CD4-positive, alpha-beta T cell treated with Interleukin-15 for 1 hour (primary cell): ENCODE measurements at places on chromosomes 7 and 10.
A peak's percentile ranks its signal among the peaks of the same experiment; 100 is the strongest.

DNA sequence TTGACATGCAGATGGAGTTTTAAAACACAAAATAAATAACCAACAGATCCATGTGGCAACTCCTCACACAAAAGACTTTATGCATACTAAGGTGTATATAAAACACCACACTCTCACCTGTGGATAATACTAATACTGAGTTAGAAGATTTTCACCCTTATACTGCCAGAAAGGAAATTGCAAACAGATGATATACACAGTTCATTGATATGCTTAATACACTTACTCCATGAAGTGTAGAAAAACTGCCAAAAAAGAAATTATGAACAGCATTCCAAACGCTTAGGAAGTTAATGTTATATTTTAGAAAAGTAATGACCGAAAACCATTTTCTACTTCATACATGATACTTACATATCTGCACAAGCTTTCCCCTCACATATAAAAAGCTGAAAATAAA, 17.6 kb upstream of the SNX13 start:
- no peak for DNase-seq

DNA sequence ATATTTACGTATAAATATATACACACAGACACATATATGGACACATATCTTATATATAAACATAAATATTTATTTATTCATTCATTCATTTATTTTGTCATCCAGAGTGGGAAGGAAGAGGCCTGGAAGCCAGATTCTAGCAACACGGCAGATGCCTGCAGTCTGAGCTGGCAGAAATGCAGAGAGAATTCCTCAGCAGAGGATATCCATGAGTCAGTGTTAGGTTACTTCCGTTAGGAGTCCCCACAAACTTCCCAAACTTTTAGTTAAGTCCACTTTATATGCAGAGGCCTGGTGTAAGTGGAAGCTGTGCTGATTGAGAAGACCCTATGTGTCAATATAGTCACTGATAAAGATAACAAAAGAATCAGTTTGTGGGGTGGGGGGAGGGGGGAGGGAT, 89.6 kb downstream of the PPP1R17 start:
- DNase-seq, result no peak

- DNase-seq, result no peak
Observed at GRCh38 chr10:123309731-123310130, 155.5 kb downstream of the BUB3 start.

- no peak for DNase-seq
Observed at GRCh38 chr7:22316914-22317313, 40.0 kb downstream of the RAPGEF5 start.

- DNase-seq, result no peak
Observed at GRCh38 chr10:14548474-14548873, 217.8 kb upstream of the FRMD4A start.

GRCh38 chr10:111277661-111278060, 200.8 kb downstream of the ADRA2A start:
- DNase-seq, result no peak

DNA sequence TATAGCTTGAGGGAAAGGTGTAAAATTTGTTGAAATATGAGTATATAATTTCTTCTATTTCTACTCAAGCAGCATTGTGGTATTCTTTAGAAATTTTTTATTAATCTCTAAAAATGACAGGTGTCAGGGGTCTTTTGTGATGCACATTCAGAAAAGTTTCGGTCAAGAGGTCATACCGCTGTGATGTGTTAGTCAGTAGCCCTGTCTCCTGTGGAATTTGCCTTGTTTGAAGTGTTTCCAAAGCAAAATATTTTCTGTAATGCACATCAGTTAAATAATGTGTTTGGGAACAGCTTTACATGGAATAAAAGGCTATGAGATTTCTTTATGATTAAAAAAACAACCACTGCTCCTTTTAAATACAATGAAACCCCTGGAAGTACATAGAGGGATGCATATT, 35.8 kb downstream of the FOXP2 start:
- no peak for DNase-seq

DNA sequence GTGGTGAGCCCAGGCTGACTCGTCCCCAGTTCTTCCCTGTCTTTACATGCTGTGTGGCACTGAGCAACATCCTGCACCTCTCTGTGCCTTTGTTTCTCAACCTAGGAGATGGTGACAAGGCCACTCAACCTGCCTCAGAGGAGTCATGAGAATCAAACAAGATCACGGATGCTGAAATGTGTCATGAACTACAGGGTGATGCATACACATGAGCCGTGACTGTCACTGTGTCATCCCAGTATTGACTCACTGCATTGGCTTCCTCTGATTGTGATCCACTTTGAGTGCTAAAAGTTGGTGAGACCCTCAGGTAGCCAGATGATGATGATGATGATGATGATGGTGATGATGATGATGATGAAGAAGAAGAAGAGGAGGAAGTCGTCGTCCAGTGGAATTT, 11.5 kb downstream of the C10orf71 start:
- peak; percentile 57 for DNase-seq

GRCh38 chr7:99395616-99396327, 12.6 kb downstream of the PDAP1 start:
- no peak for DNase-seq

GRCh38 chr7:150317748-150318444, 5.3 kb upstream of the LRRC61 start:
- no peak for DNase-seq

DNA sequence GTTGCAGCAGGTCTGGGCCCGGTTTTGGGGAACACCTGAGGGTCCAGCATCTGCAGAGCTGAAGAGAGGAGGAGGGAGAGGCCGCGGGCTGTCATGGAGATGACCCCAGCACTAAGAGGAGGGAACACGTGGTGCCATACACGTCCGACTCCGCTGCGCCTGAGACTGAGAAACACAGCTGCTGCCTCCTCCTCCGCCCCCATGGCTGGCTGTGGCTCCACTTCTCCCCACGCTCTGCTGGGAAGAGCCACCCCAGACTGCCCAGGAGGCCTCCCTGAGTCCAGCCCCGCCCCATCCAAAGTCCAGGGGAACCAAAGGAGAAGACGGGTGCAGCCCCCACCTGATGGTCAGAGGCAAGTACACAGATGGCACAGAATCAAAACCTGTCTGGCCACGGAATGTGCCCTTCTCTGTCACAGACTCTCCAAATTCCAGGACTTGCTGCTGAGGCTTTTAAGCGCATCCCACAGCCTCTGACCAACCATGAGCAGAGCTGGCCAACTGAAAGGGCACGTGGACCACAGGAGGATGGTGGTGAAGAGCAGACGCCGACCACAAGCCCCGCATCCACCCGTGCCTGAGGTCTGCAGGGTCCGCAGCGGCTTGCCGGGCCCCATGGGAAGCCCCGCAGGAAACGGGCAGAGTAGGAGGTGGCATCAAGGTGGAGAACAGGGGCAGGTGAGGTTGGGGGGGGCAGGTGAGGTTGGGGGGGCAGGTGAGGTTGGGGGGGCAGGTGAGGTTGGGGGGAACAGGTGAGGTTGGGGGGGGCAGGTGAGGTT, 24.0 kb downstream of the STK32C start:
- DNase-seq, result no peak

- no peak for DNase-seq
Observed at GRCh38 chr7:70384891-70385290, 747.1 kb upstream of the GALNT17 start.

GRCh38 chr7:92843034-92843760, 6.8 kb upstream of the CDK6 start:
- DNase-seq, result no peak

- DNase-seq, result no peak
Observed at GRCh38 chr7:51276091-51276605, 40.5 kb downstream of the COBL start.

DNA sequence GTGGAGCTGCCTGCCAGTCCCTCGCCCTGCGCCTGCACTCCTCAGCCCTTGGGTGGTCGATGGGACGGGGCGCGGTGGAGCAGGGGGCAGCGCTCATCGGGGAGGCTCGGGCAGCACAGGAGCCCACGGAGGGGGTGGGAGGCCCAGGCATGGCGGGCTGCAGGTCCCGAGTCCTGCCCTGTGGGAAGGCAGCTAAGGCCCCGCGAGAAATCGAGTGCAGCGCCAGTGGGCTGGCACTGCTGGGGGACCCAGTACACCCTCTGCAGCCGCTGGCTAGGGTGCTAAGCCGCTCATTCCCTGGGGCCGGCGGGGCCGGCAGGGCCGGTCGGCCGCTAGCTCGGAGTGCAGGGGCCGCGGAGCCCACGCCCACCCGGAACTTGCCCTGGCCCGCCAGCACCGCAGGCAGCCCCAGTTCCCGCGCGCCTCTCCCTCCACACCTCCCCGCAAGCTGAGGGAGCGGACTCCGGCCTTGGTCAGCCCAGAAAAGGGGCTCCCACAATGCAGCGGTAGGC, 565.9 kb upstream of the NRG3 start:
- no peak for DNase-seq

DNA sequence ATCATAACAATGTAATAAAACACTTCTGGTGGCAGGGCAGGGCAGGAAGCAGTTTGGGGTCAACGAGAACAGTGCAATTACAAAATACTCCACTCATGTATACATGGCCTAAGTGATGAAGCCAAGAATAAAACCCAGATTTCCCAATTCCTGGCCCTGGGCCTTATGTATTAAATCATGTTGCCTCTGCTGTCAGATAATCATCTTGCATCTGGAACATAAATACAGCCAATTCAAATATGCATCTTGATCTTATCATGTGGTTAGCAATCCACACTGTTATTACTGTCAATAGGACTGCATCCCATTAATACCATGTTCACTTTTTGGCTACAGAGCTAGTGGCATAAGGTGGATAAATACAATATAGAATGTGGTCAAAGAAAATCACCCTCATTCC, 186.5 kb upstream of the SLC25A13 start:
- no peak for DNase-seq

DNA sequence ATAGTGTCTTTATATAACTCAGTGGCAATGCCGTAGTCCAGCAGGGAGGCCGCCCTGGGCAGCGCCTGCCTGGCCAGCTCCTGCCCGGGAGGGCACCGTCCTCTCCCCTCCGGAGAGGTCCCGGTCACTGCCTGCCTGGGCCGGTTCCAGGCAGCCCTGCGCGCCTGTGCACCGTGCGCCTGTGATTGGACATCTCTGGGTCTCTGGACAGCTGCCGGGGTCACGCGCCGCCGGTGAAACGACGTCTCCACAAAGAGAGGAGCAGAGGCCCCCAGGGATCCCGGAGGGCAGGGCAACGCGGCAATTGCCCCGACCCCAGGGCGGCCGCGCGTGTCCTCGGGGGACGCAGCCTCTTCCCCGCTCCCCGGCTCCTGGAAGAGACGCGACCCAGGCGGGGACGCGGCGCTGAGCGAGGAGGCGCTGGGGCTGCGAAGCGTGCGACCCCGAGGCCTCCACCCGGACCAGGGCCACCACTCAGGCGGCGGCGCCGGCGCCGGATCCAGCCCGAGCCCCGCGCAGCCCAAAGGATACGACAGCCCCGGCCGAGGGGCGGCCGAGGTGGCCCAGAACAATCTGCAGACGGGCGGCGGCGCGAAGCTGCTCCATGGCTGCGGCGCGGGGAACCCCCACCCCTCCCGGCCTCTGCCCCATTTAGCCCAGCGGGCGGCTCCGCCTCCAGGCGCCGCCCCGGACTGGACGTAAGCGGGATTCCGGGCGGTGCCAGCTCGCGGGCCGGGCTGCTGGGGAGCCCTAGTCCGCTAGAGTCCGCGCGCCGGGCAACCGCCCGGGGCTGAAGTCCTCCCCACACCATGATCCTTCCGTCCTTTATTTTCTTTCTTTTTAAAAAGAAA, at the start of gene PHYH:
PHYH (minus strand) TSS at position 628 of the 851 bp plus-strand sequence; CDS start at position 606, 22 bp downstream.
- peak; percentile 85 for DNase-seq

- DNase-seq, result no peak
Observed at GRCh38 chr10:118504467-118505205, 90.8 kb downstream of the PRLHR start.

DNA sequence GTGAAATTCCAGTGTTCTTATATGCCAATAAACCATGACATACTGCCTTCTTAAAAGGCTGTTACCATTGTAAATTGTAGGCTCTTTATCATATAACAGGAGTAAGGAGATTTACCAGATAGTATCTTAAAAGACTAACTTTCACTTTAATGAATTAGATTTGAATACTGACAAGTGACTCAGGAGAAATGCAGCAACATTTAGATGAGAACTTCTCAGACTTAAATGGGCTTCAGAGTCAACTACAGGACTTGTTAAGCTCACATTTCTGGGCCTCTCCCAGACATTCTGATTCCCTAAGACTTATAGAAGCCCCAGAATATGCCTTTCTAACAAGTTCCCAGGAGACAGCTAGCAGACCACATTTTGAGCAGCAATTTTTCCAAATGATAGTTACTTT, 466.3 kb downstream of the ARL4A start:
- no peak for DNase-seq

GRCh38 chr7:150399421-150400007, 20.4 kb downstream of the ZNF775 start:
- no peak for DNase-seq

DNA sequence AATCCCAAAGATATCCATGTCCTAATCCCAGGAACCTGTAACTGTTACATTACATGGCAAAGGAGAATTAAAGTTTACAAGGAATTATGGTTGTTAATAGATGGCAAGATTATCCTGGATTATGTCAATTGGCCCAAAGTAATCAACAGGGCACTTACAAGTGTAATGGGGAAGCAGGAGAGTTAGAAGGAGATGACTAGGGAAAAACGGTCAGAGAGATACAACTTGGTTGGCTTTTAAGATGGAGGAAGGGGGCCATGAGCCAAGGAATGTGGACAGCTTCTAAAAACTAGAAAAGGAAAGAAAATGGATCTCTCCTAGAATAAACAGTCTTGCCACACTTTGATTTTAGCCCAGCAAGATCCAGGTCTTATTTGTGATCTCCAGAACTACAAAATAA, 3.3 kb downstream of the JMJD1C start:
- DNase-seq, result no peak

- DNase-seq, result no peak
Observed at GRCh38 chr7:81924494-81924893, 154.6 kb upstream of the HGF start.

- DNase-seq, result no peak
Observed at GRCh38 chr7:118759921-118760320, 535.4 kb downstream of the ANKRD7 start.

DNA sequence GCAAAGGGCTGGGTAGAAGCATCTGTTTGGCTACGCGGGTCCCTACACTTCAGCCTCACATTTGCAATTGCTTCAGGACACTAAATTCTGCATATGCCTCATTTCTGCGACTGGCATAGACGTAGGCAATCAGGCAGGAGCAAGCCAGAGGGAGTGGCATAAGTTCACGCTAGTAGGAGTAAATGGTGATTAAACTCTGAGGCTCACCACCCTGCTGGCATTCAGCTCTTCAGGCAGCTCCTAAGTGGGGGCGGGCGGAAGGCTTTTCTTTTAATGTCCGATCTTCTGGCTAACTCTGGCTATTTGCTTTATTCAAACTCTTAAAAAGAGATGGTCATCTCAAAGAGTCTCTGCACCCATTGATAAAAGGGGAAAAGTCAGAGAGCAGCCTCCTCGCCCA, 45.3 kb downstream of the RGS10 start:
- no peak for DNase-seq
